ENCODE measurements at places on chromosomes 2 and 18. TPM values are rescaled to one million over a fixed set of nuclear protein-coding genes. Genes with fewer than 3 reads are reported as not detected.

Gene LRP2
- total RNA-seq, result not detected

Gene KIF3C
- 1.6 TPM for total RNA-seq

DNA sequence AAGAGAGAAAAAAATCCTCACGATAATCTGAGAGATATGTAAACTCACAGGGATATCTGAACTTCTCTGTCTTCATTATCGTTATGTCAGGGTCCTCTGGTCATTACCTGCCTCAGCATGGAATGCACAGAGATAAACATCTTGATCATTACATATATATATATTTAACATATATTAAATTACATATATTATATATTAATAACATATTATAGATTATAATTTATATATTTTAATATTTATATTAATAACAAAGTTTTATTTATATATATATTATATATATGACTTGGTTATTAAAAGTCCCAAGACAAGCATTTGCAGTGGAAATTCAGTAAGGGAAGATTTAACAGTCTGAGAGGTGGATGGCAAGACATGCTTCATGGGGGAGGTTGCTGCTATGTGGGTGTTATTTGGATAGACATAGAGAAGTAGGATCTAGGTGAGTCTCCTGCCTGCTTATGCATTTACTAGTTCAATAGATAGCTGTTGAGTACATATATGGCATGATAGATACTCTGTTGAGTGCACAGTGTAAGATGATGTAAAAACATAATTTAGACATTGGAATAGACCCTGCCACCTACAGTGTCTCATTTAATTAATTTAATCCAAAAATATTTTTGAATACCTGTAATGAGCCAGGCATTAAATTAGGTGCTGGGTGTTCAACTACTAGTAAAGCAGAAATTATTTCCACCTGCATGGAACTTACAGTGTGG is 255.2 kb downstream of the RAD51AP2 start:
- DNase-seq, result no peak

GRCh38 chr2:73968357-73968937 is 16.3 kb upstream of the TET3 start:
- no peak for DNase-seq

DNA sequence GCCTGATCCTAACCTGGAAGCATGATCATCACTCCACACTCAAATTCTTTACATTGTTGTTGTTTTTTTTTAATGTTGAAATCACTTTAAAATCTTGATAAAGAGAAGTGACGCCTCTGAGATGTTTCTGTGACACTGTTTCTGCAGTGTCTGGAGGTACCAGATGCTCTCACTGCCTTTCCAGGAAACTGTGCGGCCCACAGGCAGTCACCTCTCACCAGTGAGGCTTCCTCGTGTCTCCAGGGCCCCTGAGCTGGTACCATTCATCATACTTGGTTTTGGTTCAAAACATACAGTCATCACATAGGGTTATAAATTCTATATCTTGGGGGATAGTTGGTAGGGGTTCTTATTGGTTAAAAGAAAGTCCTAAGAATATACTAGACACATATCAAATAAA is 10.1 kb upstream of the ID2 start:
- DNase-seq, result no peak

Gene KCNE4
- total RNA-seq, result 0.26 TPM

DNA sequence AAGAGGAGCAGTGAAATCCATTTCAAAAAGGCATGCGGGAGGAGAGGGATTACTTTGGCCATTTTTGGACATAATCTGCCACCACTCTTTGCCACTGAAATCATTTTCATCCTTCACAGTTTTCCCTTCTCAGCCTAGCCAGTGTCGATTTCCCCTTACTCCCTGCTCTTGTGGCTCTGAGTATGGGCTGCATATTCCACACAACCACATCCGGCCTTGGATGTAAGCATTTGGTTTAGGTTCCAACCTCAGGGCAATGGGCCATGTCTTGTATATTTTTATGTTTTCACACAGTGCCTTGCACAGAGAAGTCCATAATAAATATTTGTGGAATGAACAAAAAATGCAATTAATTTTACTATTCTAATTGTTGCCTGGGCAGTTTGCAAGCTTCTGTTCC is 7.7 kb upstream of the SERPINE2 start:
- no peak for DNase-seq

Data from bronchial epithelial cell (primary cell).